ENCODE measurements at places on chromosomes 3 and 15.

GRCh38 chr15:76614725-76615124, 278.2 kb downstream of the ISL2 start:
- DNase-seq, result no peak
- no peak overlapping the region for H3K27ac ChIP-seq
- no peaks in the 10 kb centered on the region for H3K4me1 ChIP-seq
- H3K36me3 ChIP-seq, result peaks cover 3% of the 10 kb centered on the region
- no peak overlapping the region for H3K4me3 ChIP-seq

DNA sequence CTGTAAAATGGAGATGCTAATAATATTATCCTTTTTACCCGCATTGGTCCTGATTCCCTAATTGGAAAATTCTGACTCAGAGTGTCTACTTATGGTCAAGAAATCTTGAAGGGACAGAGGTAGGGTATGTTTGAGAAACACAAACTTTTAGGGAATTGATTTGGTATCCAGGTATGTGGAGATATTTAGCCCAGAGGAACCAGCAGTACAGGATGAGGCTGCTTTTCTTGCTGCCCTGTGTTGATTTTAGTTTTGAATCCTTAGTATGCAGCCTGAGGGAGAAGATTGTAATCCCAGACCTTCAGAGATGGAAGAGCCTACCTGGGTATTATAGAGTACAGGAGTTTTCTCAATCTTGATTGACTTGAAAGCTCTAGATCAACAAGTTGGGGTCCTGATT, 569.1 kb downstream of the PDCD6IP start:
- no peak overlapping the region for H3K27ac ChIP-seq
- DNase-seq, result no peak
- no peaks in the 10 kb centered on the region for H3K4me1 ChIP-seq
- H3K4me3 ChIP-seq, result no peak overlapping the region
- H3K27me3 ChIP-seq, result peaks cover 4% of the 10 kb centered on the region

GRCh38 chr15:95498961-95499360, 831.5 kb upstream of the NR2F2 start:
- no peaks in the 10 kb centered on the region for H3K36me3 ChIP-seq
- H3K27ac ChIP-seq, result no peak overlapping the region
- H3K4me1 ChIP-seq, result no peaks in the 10 kb centered on the region
- H3K27me3 ChIP-seq, result peaks cover 6% of the 10 kb centered on the region
- no peak overlapping the region for H3K4me3 ChIP-seq

DNA sequence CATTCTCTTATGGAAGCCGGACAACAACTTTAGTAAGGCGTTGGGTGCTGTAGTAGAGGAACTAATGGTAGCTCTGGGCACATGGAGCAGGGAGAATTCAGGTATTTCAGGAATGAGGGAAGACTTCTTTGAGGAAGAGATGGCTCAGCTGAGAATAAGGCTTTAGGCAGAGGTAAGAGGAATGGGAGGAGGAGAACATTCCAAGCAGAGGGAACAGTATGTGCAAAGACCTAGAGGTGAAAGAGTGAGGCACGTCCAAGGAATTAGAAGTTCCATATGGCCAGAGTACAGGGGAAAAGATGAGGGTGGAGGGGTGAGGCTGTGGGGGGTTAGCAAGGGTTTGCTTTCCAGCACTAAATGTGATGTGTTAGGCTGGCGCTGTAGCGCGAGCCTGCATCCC, 1.6 kb upstream of the SV2B start:
- H3K27me3 ChIP-seq, result peaks cover 77% of the 10 kb centered on the region
- H3K27ac ChIP-seq, result no peak overlapping the region
- no peak for DNase-seq
- peaks cover 18% of the 10 kb centered on the region for H3K4me1 ChIP-seq
- H3K4me3 ChIP-seq, result peak overlapping the region; percentile 78
- H3K36me3 ChIP-seq, result no peaks in the 10 kb centered on the region

- no peak overlapping the region for H3K4me3 ChIP-seq
- no peaks in the 10 kb centered on the region for H3K36me3 ChIP-seq
- H3K27me3 ChIP-seq, result peaks cover 21% of the 10 kb centered on the region
- DNase-seq, result no peak
- H3K27ac ChIP-seq, result no peak overlapping the region
- H3K4me1 ChIP-seq, result no peaks in the 10 kb centered on the region
Observed at GRCh38 chr15:48367483-48367882, 36.3 kb downstream of the DUT start.

- H3K4me1 ChIP-seq, result peaks cover 22% of the 10 kb centered on the region
- DNase-seq, result no peak
- no peak overlapping the region for H3K4me3 ChIP-seq
- H3K27me3 ChIP-seq, result no peaks in the 10 kb centered on the region
- H3K27ac ChIP-seq, result peak overlapping the region; percentile 39
Observed at GRCh38 chr15:58999694-59000093, 12.2 kb downstream of the RNF111 start.

DNA sequence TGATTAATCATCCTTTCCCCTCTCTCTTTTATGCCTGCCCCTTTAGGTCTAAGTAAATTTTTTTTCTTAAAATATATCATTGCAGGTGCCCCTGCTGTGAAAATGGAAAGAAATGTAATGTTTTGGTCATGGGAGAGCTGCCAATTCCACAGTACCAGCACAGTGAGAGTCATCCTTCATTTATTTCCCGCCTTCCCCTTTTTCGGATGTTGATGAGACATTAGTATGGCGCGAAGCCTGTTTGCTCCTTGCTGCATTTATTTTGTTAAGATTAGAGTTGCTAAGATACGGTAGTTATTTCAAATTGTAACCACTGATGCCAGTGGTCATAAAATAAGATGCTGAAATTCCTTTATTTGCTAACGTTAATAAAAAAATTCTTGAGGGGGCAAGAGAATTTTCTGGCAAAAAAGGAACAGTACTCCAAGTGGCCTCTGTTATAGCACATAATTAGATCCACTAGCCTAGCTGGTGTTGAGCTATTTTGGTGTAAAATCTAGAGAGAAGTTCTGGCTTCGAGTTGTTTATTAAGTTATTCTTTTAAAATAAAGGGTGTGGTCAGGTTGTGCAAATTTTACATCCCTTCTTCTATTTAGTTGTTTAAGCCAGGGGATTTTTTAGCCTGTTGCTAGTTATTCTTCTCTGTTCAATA, 62.8 kb downstream of the MDFIC2 start:
- DNase-seq, result no peak
- no peaks in the 10 kb centered on the region for H3K36me3 ChIP-seq
- no peaks in the 10 kb centered on the region for H3K27me3 ChIP-seq
- H3K4me3 ChIP-seq, result no peak overlapping the region
- no peaks in the 10 kb centered on the region for H3K4me1 ChIP-seq

DNA sequence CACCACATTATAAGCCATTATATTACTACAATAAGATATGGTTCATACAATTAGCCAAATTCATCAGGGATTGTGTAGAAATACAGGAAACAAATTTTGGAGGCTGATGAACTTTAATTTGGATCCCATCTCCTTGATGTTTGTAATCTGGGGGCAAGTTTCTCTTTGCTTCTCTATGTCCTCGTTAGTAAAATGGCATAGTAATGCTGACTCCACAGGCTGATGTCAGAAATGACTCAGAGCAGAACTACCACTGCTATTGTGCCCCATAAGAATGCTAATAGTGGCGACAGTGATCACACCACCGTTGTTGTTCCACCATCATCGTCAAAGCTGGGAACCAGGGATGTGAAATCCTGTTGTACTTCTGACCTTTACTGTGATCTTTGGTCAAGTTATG, 722.3 kb upstream of the LMCD1 start:
- H3K36me3 ChIP-seq, result no peaks in the 10 kb centered on the region
- DNase-seq, result no peak
- H3K4me1 ChIP-seq, result no peaks in the 10 kb centered on the region
- H3K27ac ChIP-seq, result no peak overlapping the region
- H3K27me3 ChIP-seq, result no peaks in the 10 kb centered on the region

GRCh38 chr3:32240159-32240545, 1.7 kb downstream of the CMTM8 start:
- H3K4me1 ChIP-seq, result peaks cover 24% of the 10 kb centered on the region
- H3K27ac ChIP-seq, result no peak overlapping the region
- peaks cover 7% of the 10 kb centered on the region for H3K27me3 ChIP-seq
- H3K36me3 ChIP-seq, result peaks cover 12% of the 10 kb centered on the region
- peak overlapping the region; percentile 82 for H3K4me3 ChIP-seq

DNA sequence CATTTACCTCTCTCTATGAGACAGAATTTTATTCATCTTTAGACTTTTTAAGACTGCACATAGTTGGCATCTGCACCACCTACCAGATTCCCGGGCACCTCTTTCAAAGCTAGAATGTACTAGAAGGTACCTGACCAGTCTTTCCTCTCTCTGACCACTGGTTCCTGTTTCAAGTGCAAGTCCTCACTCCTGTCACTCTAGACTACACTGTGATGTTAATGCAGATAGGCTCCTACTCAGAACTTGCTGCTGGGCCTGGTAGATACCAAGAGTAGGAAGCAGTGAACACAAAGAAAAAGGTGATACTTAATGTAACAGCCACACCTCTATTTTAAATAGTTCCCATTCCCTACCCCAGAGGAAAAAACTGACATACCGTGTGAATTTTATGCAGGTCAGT, 8.1 kb upstream of the TCAIM start:
- no peaks in the 10 kb centered on the region for H3K4me1 ChIP-seq
- H3K27me3 ChIP-seq, result peaks cover 54% of the 10 kb centered on the region
- no peak for DNase-seq
- H3K27ac ChIP-seq, result no peak overlapping the region
- H3K36me3 ChIP-seq, result no peaks in the 10 kb centered on the region

DNA sequence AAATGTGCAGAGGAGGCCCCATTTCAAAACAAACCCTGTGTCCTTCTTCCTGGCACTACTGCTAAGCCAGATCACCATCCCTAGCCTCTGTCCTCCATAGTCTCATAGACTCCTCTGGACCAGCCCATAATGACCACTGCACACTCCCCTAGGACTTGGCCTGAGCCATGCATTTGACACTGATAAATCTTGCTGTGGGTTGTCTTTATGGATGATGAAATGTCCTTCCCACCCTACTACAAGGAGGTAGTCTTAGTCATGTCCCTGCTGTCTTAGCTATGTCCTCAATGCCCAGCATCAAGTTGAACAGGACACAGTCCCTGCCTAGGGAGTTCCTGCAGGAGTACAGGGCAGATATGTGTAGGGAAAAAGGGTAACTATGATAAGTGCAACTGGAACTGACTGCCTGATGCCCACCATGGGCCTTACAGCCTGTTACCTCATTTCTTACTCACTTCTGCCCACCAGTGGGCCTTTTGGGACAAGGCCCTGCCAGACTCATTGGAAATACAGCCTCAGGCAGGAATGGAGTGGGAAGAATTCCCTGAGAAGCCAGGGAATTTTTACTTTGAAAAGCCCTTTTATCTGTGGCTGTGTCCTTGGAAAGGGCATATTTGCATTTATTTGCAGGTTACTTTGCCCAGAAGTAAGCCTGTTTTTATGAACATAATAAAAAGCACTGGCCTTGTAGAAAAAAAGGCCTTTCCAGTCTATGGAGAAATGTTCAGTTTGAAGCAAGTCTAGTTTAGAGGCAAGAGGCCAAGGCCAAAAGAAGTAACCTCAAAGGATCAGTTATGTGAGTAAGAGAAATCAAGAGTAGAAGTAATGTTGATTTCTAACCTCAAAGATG, 199.6 kb upstream of the EIF1B start:
- H3K36me3 ChIP-seq, result no peaks in the 10 kb centered on the region
- H3K4me3 ChIP-seq, result no peak overlapping the region
- no peak for DNase-seq
- no peak overlapping the region for H3K27ac ChIP-seq
- no peaks in the 10 kb centered on the region for H3K4me1 ChIP-seq
- peaks cover 8% of the 10 kb centered on the region for H3K27me3 ChIP-seq

DNA sequence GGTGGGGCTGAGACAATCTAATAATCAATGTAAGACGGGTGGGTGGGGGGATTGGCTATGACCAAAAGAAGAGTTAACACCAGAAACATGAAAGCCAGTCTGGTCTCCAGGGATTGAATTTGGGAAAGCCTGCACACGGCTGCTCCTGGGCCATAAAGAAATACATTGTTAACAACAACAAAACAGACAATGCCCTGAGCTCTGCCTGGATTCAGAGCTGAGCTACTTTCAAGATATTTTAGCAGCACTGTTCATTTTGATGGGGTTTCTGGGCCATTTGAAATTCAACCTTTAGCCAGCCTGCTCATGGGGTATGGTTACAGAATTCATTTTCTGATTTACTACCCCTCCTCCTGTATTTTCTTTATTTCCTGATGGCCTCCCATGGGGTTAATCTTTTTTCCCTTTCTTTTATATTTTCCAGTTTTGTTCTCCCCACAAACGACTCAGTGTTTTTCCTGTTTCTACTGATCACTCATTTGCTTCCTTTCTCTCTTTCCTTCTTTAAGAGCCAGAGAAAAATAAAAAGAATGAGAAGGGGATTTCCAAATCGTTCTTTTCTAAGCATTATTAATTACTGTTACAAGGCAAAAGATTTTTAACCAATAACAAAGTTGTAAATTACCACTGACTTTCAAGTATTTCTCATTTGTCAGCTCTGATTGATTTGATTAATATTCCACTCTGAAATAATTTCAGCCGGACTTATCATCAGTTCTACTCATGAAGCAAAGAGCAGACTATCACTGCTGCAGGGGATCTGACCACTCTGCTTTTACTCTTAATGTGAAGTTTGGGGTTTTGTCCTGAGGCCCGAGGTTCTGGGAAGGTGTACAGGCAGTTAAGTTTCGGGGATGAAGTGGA, 19.6 kb downstream of the NR2F2 start:
- no peak overlapping the region for H3K4me3 ChIP-seq
- peaks cover 4% of the 10 kb centered on the region for H3K4me1 ChIP-seq
- no peaks in the 10 kb centered on the region for H3K36me3 ChIP-seq

GRCh38 chr3:57048052-57048671, 12.3 kb upstream of the SPATA12 start:
- peaks cover 19% of the 10 kb centered on the region for H3K27me3 ChIP-seq
- no peak overlapping the region for H3K4me3 ChIP-seq
- H3K36me3 ChIP-seq, result no peaks in the 10 kb centered on the region

DNA sequence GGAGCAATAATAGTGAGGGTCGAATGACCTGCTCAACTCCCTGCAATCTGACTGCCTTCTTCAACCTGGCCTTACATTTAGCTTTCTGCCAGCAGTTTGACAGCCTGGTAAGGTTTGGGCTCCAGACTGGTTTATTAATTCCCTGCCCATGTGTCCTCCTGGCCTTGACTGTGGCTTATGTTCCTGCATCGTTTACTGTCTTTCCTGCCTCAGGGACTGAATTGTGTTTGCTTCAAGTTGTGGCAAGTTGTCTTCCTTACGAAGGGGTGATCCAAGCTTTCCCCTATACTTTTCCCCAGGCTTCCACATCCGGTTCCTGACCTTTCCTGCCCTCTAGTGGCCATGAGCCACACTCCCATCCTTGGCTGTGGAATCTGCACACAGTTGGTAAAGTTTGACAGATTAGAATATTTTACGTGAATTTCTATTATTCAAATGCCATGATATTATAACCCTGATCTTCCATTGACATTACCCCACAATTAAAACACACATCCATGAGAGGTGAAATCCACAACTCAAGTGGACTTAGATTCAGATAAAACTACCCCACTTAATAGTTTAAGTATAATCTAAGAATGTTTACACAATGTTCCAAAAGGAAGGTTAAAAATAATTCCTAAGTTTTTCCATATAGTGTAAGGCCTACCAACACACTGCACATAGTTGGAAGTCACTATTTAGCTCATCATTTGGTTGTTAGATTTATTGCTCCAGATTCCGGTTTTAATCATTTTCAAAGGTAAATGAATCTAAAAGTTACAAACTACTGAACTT, 95.7 kb downstream of the NEDD4 start:
- no peaks in the 10 kb centered on the region for H3K27me3 ChIP-seq
- H3K36me3 ChIP-seq, result no peaks in the 10 kb centered on the region
- H3K4me1 ChIP-seq, result no peaks in the 10 kb centered on the region
- no peak overlapping the region for H3K27ac ChIP-seq

All from effector memory CD8-positive, alpha-beta T cell (primary cell).